ENCODE measurements at places on chromosomes 5 and 9.

- H3K4me1 ChIP-seq: peaks cover 72% of the 10 kb centered on the region
- no peaks in the 10 kb centered on the region for H3K27me3 ChIP-seq
- DNase-seq: no peak
- H3K4me3 ChIP-seq: no peak overlapping the region
- H3K36me3 ChIP-seq: peaks cover 4% of the 10 kb centered on the region
- no peak overlapping the region for H3K27ac ChIP-seq
Observed at GRCh38 chr5:67200809-67201562, 4.4 kb upstream of the CD180 start.

DNA sequence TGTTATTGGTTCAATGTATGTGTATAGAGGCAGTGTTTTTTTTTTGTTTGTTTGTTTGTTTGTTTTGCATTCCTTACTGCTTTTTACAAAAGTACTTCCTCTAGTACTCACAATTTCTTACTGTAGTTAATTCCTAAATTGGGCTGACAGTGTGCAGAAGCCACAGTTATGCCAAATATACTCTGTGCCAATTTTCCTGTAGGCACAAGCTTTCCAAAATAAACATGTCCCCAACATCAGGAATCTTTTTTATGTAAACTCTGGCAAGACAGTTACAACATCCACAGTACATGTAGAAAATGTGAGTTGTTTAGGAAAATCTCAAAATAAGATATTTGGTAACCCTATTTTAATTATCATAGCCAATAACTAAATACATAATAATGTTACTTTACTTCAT, 161.6 kb upstream of the TSLP start:
- H3K4me1 ChIP-seq: no peaks in the 10 kb centered on the region
- peaks cover 6% of the 10 kb centered on the region for H3K27me3 ChIP-seq
- H3K36me3 ChIP-seq: no peaks in the 10 kb centered on the region
- H3K4me3 ChIP-seq: no peak overlapping the region

DNA sequence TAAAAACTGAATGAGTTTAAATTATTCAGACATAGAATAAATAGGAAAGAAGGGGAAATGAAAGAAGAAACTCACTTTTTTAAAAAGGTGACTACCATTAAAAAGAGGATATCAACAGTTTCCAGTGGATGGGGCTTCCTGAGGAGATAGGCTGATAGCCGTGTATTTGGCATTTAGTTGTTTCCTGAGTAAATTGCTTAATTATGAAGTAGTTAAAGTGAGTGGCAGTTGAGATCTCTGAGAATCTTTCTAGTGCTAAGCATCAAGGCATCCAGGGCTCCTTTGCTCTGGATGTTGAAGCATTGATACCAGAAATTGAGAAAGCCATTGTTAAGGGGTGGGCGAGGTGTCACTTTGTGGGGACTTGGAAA, 2.7 kb downstream of the TNFAIP8 start:
- H3K27me3 ChIP-seq: no peaks in the 10 kb centered on the region
- H3K27ac ChIP-seq: peak overlapping the region; percentile 97
- peaks cover 64% of the 10 kb centered on the region for H3K4me1 ChIP-seq
- H3K4me3 ChIP-seq: peak overlapping the region; percentile 98

DNA sequence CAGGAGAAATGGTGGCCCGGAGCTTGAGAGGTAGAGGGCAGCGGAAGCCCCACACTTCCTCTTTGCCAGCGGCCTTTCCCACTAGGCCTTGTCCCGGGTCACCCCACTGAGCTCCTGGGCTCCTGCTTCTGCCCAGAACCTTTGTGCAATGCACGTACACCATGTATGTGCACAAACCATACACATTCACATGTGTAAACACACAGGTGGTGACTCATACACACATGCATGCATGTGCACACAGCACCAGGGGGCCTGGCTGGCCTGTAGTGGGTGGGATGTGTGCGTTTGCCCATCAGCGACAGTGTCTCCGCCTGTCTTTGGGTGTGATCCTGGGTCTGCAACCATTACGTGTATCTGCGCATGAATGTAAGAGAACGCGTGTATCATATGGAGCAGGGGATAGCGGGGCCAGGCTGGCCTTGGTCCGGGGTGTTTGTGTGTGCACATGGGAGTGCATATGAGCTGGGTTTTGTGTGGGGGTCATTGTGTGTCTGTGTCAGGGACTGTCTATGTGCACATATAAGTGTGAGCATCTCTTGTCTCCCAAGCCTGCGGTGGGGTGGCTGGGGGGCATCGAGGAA, 43.7 kb downstream of the PSD2 start:
- H3K27me3 ChIP-seq: peaks cover 4% of the 10 kb centered on the region
- no peaks in the 10 kb centered on the region for H3K36me3 ChIP-seq
- no peak for DNase-seq
- H3K4me3 ChIP-seq: no peak overlapping the region

GRCh38 chr5:53560028-53560427, 411 bp upstream of the NDUFS4 start:
- H3K27ac ChIP-seq: peak overlapping the region; percentile 97
- H3K4me1 ChIP-seq: peaks cover 35% of the 10 kb centered on the region
- peaks cover 17% of the 10 kb centered on the region for H3K27me3 ChIP-seq
- peaks cover 5% of the 10 kb centered on the region for H3K36me3 ChIP-seq
- H3K4me3 ChIP-seq: peak overlapping the region; percentile 97
- no peak for DNase-seq

DNA sequence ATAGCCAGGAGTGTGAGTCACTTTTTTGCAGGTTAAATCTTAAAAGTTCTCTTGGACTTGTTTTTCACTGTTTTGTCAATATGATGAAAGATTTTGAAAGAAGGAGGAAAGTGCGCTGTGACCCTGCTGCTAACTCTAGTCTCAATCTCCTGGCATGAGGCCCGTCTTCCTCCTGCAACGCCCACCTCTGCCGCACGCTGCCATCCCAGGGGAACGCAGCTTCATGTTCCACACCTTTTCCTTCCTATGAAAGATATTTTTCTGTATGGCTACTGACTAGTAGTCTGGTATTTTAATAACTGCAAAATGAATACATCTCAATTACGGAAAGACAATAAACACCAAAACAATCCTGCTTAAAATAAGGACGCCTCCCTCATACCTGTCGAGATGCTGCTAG, 8.3 kb downstream of the PPIC start:
- DNase-seq: no peak
- H3K27me3 ChIP-seq: peaks cover 9% of the 10 kb centered on the region
- no peak overlapping the region for H3K27ac ChIP-seq
- H3K4me3 ChIP-seq: no peak overlapping the region

GRCh38 chr5:67021031-67021430, 175.6 kb downstream of the CD180 start:
- DNase-seq: no peak
- H3K4me3 ChIP-seq: no peak overlapping the region
- peaks cover 2% of the 10 kb centered on the region for H3K36me3 ChIP-seq
- H3K27ac ChIP-seq: no peak overlapping the region

DNA sequence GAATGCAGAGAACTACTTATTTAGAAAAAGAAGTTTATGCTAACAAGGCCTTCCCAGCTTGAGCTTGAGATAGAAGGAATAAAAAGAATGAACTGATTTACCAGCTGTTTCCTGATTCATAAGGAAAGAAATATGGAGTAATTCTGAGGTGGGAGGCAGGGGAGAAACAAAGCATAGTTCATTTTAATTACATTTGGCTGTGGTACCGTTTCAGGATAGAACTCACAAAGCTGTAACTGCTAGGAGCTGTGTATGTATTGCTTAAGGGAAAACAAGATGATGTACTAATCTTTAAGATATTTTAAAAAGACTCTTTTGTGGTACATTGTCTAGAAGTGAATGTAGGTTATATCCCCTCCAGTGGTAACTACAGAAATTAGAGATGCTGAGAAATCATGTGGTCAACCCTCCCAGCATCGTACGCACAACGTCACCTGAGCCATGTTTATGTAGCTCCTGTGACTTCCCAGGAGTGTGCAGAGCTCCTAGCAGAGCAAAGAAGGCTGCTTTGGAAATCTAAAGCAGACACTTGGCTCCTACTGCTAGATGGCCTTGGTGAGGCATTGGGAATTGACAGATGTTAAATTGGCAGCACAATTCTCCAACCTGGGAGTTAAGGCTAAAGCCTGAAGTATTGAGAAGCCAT, 208.3 kb upstream of the VLDLR start:
- peaks cover 4% of the 10 kb centered on the region for H3K27me3 ChIP-seq
- no peak for DNase-seq
- H3K27ac ChIP-seq: no peak overlapping the region
- H3K4me1 ChIP-seq: no peaks in the 10 kb centered on the region
- no peaks in the 10 kb centered on the region for H3K36me3 ChIP-seq

- no peaks in the 10 kb centered on the region for H3K4me1 ChIP-seq
- no peak overlapping the region for H3K27ac ChIP-seq
- DNase-seq: no peak
- H3K4me3 ChIP-seq: no peak overlapping the region
Observed at GRCh38 chr5:168936511-168936910, 357.3 kb upstream of the PANK3 start.

GRCh38 chr5:123438244-123438643, 15.0 kb upstream of the CEP120 start:
- peak; percentile 66 for DNase-seq
- peaks cover 2% of the 10 kb centered on the region for H3K27me3 ChIP-seq
- H3K27ac ChIP-seq: peak overlapping the region; percentile 70

- no peak overlapping the region for H3K27ac ChIP-seq
- peaks cover 15% of the 10 kb centered on the region for H3K4me1 ChIP-seq
- DNase-seq: no peak
- H3K4me3 ChIP-seq: no peak overlapping the region
Observed at GRCh38 chr9:126618585-126619360, 5.0 kb downstream of the LMX1B start.

DNA sequence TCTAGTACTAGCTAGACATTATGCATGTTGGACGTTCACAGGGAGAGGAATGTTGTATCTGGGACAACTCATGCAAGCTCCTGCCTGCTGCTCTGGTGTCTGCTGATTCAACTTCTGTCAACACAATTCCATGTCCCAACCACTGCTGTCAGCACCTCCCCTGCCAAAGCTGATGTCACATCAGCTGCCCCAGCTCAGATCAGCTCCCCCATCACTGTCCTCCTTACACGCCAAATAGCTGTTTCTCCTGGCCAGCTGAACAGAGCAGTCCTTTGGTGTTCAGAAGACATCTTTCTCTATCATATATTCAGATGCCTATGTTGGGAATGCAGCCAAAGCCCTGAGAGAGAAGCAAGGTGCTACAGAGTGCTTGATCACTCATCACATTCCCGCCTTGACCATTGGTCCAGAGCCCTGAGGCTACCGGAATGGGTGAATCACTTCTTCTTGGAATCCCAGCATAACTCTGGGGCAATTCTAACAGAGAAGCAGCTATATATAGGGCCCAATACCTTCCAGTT, 223.3 kb downstream of the SEC61B start:
- H3K4me1 ChIP-seq: peaks cover 2% of the 10 kb centered on the region
- no peak overlapping the region for H3K27ac ChIP-seq
- no peak overlapping the region for H3K4me3 ChIP-seq
- DNase-seq: no peak

GRCh38 chr9:107484117-107484723, 5.3 kb downstream of the KLF4 start:
- H3K4me3 ChIP-seq: no peak overlapping the region
- H3K36me3 ChIP-seq: no peaks in the 10 kb centered on the region
- no peak overlapping the region for H3K27ac ChIP-seq

GRCh38 chr9:129497813-129498450, 123.0 kb downstream of the C9orf50 start:
- H3K27me3 ChIP-seq: no peaks in the 10 kb centered on the region
- peaks cover 15% of the 10 kb centered on the region for H3K4me1 ChIP-seq
- no peak overlapping the region for H3K4me3 ChIP-seq
- no peak for DNase-seq
- H3K36me3 ChIP-seq: peaks cover 8% of the 10 kb centered on the region

- H3K27ac ChIP-seq: no peak overlapping the region
- H3K4me3 ChIP-seq: no peak overlapping the region
- H3K4me1 ChIP-seq: no peaks in the 10 kb centered on the region
- no peaks in the 10 kb centered on the region for H3K36me3 ChIP-seq
- no peak for DNase-seq
Observed at GRCh38 chr5:163978897-163979296, 473.5 kb downstream of the MAT2B start.

- H3K4me3 ChIP-seq: no peak overlapping the region
- H3K4me1 ChIP-seq: peaks cover 10% of the 10 kb centered on the region
- H3K27me3 ChIP-seq: no peaks in the 10 kb centered on the region
- H3K36me3 ChIP-seq: no peaks in the 10 kb centered on the region
- H3K27ac ChIP-seq: no peak overlapping the region
Observed at GRCh38 chr9:95839012-95839411, 36.5 kb upstream of the ERCC6L2 start.

GRCh38 chr5:123206618-123207017, 117.6 kb downstream of the PRDM6 start:
- no peaks in the 10 kb centered on the region for H3K4me1 ChIP-seq
- H3K27ac ChIP-seq: no peak overlapping the region
- H3K27me3 ChIP-seq: peaks cover 8% of the 10 kb centered on the region

GRCh38 chr9:22047596-22047995, 38.5 kb upstream of the CDKN2B start:
- H3K4me3 ChIP-seq: no peak overlapping the region
- H3K27ac ChIP-seq: no peak overlapping the region
- peaks cover 5% of the 10 kb centered on the region for H3K27me3 ChIP-seq
- peaks cover 38% of the 10 kb centered on the region for H3K4me1 ChIP-seq

- H3K36me3 ChIP-seq: no peaks in the 10 kb centered on the region
- no peak overlapping the region for H3K4me3 ChIP-seq
- no peak for DNase-seq
- H3K27me3 ChIP-seq: peaks cover 4% of the 10 kb centered on the region
- no peak overlapping the region for H3K27ac ChIP-seq
Observed at GRCh38 chr5:143551820-143552251, 148.3 kb upstream of the NR3C1 start.

DNA sequence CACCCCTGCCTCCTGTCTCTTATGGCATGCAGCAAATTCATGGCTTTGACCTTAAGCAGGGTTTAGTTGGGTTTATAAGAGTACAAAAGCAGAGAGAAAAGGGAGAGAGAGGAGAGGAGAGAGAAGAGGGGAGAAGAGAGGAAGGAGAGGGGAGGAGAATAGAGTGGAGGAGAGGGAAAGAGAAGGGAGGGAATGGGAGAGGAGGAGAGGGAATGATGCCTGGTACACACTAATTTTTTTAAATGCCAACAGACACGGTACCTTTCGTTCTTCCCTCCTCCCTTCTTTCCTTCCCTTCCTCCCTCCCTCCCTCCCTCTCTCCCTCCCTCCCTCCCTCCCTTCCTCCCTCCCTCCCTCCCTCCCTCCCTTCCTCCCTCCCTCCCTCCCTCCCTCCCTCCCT, 48.7 kb downstream of the TNC start:
- H3K27ac ChIP-seq: no peak overlapping the region
- DNase-seq: no peak
- H3K27me3 ChIP-seq: peaks cover 26% of the 10 kb centered on the region
- no peaks in the 10 kb centered on the region for H3K36me3 ChIP-seq
- H3K4me1 ChIP-seq: no peaks in the 10 kb centered on the region

DNA sequence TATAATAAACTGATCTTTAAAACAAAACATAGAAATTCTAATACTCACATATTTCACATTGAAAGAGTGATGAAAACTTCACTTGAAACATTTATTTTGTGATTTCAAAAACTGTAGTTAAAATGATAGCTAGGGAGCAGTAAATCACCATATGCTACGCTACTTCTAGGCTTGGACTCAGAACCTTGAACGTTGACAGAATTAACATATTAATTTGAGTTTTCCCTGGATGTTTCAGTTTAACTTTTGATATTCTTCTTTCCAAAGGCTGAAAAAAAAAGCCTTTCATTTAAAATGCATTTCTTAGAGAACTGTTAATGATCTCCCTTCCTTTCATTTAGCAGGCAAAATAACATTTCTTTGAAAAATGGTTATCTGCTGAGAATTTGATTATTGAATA, 307.8 kb upstream of the SGCD start:
- no peak overlapping the region for H3K4me3 ChIP-seq
- no peak for DNase-seq
- peaks cover 5% of the 10 kb centered on the region for H3K27me3 ChIP-seq
- H3K36me3 ChIP-seq: no peaks in the 10 kb centered on the region
- H3K27ac ChIP-seq: no peak overlapping the region

- peaks cover 7% of the 10 kb centered on the region for H3K4me1 ChIP-seq
- no peak for DNase-seq
- peaks cover 1% of the 10 kb centered on the region for H3K36me3 ChIP-seq
- H3K27ac ChIP-seq: no peak overlapping the region
- peaks cover 43% of the 10 kb centered on the region for H3K27me3 ChIP-seq
Observed at GRCh38 chr9:88233091-88233490, 94.8 kb upstream of the SPATA31C2 start.
